ENCODE measurements at places on chromosomes 5 and 9.
A peak's percentile ranks its signal among the peaks of the same experiment; 100 is the strongest.

DNA sequence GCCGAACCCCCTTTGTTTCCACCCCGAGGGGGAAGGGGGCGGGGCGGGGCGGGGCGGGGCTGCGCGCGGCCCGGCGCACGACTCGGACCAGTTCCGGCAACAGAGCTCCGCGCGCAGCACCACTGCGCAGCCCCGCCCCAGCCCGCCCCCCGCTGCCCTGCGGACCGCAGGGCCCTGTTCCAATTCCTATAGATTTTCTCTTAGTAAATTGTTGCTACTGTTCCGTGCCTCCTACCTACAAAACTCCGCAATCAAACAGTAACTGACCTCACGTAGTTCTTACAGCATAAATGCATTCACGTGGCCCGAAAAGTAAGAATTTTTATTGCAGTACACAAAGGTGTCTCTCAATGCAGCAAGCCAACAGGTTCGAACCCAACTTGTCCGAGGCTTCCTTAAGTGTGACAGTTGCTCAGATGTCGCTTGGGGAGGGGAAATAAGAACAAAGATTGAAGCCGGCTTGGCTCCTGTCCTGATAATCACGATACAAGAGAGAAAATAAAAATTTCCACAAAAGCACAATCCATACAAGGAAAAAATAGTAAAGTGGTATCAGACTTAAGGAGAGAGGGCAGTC is 1.2 kb upstream of the RNF38 start:
- no peak for DNase-seq

DNA sequence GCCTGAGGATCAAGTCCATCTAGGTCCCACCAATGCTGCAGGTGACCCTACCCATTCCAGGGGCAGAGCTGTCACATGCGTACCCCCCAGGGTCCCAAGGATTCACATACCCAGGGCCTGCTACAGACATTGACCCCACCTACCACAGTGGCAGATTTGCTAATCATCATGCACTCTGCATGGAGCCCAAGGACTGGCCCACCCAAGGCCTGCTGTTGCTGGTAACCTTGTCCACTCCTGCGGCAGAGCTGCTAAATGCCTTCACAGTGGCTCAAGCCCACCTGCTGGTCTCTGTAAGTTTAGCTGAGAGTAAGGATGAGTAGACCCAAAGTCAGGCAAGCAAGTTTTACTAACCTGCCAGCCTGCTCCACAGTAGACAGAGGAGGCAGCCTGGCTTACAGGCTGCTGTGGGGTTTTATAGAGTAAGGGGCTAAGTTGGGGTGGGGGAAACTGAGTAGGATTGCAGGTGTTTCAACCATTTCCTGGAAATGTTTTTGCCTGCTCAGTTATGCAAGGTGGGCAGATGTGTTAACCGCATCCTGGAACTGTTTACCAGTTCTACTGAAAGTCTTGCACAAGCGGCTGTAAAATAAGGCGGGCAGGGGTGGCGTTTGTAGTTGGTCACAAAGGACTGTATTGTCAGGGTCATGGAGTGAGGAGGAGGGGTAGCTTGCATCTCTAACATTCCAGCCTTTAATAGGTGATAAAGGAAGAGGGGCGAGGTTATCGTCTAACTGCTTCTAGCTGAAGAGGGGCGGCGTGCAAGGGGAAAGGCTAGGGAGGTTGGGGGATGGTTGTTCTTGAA is 2163.5 kb upstream of the WWC1 start:
- DNase-seq: no peak

- no peak for DNase-seq
These were observed 688.4 kb downstream of the PTPRD start for GRCh38 chr9:9924376-9924775.

DNA sequence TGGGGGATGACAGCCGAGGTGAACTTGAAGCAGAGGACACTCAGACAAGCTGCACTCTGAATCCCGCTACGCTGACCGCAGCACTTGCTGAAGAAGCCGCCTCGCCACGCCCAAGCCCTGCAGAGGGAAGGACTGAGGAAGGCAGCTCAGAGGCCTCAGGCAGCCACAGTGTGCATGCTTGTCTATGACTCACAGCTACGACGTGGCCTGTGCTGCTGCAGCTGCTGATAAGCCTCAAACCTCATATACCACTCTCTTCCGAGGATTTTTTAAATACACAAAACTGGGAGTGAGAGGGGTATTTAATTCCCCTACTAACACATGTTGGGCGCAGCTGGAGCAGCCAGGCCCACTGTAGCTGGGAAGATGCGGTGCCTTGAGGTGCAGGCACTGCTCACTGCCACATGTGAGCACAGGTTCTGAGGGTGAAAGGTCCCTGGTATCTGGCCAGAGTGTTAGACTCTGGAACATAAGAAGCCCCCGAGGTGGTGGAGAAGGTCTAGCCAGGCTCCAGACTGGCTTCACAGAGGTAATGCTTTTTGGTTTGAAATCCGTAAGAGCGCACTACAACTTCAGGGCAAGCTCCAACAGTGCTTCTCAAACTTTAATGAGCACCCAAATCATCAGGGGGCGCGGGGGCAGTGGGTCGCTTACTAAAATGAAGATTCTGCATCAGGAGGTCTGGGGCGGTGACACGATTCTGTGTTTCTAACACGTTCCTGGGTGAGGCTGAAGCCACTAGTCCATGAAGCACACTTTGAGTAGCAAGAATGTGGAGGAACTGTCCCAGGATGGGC is 196.8 kb downstream of the AUH start:
- no peak for DNase-seq

DNA sequence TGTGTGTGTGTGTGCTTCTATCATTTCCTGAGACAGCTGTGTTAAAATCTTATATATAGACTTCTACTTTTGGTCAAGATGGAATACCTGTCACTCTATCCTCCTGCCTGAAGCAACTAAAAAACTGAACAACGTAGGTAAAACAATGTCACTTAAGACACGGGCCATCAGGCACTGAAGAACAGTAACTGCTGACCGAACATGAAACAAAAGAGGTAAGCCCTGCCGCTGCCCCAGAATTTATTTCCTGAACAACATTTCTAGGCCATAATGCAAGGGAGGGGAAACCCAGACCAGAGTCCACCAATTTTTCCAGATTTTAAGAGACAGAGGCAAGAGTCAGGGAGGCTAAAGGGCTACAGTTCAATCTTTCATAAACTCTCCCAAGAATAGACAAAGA is 156.0 kb downstream of the CDC42SE2 start:
- no peak for DNase-seq

DNA sequence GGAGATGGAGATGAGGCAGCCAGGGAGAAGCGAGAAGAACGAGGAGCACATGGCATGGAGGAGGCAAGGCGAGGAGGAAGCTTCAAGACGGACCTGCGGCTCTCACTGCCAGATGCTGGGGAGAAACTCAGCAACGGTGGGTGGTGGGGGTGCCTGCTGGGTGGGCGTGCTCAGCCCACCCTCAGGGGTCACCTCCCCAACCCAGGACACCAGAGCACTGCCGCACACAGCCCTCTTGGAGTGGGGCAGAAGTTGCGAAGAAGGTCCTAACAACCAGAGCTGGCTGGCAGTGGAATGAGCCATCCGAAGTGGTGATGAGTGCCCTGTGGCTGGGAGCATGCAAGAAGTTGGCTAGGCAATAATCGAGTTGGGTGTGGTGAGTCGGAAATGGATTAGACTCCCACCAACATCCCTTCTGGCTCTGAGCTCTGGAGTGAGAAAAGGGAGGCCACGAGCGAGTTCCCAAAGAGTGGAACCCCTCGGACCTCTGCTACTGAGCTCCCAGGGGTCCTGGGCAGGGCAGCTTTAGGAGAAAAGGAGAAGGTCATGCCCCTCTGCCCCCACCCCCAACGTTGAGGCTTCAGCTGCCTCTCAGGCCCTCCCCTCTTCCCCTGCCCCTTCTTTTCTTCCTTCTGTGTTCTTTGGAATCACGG is 212.7 kb upstream of the MVB12B start:
- no peak for DNase-seq

DNA sequence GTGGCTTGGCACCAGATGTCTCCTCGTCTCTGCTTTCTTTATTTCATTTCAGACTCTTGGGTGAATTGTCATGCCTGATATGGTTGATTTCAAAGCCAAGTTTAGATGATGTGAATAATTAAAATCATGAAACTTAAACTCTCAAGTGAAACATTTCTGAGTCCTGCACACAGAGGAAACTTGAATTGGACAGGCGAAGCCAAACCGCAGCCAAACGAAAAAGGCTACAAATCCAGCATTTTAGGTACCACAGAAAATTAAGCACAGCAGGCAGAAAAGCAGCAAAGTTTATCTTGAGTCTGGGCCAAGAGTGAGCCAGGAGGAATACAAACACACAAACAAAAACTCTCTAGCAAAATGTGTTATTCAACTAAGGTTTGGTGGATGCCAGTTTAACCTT is 659.8 kb upstream of the KLF4 start:
- no peak for DNase-seq

- no peak for DNase-seq
These were observed 25.4 kb upstream of the NR3C1 start for GRCh38 chr5:143428738-143429420.

DNA sequence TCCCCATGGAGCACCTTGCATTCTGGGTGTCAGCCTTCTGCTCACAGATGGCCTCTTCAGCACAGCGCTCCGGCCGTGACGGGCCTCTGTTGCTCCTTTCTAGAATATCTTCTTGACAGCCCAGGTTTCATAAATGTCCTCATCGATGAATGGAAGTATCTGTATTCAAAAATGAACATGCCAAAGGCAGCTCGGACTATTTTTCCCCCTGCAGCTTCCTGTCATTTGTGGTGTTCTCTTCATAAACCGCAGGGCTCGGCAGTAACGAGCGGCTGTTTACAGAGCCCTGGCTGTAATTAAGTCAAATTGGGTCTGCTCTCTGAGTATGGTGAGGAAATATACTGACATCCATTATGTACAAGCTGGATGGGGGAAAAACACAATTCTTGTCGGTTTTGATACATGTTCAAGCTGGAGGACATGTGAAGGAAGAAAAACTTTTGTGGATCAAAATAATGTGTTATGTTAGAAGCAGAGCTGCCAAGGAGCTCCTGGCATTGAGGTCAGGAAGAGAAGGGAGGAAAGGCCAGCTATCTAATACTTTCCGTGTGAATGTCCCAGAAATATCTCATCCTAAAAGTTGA is 154.1 kb upstream of the CD180 start:
- DNase-seq: peak; percentile 20

GRCh38 chr9:107907715-107908114 is 418.1 kb upstream of the KLF4 start:
- no peak for DNase-seq

GRCh38 chr5:98774192-98775033 is 950 bp downstream of the RGMB start:
- DNase-seq: peak; percentile 67

DNA sequence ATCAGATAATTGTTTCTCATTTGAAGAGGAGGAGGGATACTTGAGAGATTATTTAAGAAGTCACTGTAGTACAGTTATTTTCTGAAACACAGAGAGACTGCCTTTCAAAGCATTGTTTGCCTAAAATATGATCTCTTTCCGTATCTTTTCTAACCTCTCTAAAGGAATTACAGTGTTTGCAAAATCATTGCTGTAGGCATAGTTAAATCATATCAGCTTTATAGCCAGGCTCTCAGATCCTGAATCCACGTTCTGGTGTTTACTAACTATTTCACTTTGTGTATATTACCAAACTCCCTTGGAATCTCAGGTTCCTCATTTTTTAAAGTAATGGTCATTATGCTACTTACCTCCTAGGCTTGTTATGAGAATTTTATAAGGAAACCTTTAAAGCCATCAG is 1151.6 kb upstream of the CDH9 start:
- DNase-seq: no peak

DNA sequence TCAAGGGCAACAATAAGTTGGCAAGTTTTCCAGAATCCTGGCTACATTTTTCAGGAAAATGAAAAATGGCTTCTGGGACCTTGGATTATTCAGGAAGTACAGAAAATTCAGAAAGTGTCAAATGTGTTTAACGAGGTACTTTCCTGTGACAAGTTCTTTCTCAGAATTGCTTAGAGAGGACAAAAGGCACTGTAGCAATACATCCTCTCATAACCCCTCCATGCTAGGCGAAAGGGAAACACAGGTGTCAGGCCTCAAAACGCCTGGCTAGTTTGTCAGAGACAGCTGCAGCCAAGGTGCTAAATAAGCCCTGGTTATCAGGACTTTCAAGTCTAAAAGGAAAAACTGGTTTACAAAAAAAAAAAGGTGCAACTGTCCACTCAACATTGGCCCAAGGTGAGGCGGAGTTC is 115.2 kb downstream of the GNAQ start:
- DNase-seq: no peak

DNA sequence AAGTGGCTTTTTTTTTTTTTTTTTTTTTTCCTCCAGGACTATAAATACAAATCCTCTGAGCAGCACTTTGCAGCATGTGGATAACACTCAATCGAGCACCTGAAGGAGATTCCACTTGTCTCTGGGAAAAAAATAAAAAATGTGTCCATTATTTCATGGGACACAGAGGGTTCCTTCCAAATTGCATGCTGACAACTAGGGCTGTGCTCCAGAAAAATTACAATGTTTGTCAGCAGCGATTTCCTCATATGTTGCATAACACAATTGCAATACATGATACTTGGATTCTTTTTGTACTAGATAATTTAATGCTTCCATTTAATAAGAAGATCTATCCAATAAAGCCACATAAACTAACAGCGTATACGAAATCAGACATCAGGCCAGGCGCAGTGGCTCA is 84.4 kb downstream of the CDH18 start:
- DNase-seq: no peak

GRCh38 chr9:33202018-33202417 is 34.9 kb upstream of the B4GALT1 start:
- no peak for DNase-seq

DNA sequence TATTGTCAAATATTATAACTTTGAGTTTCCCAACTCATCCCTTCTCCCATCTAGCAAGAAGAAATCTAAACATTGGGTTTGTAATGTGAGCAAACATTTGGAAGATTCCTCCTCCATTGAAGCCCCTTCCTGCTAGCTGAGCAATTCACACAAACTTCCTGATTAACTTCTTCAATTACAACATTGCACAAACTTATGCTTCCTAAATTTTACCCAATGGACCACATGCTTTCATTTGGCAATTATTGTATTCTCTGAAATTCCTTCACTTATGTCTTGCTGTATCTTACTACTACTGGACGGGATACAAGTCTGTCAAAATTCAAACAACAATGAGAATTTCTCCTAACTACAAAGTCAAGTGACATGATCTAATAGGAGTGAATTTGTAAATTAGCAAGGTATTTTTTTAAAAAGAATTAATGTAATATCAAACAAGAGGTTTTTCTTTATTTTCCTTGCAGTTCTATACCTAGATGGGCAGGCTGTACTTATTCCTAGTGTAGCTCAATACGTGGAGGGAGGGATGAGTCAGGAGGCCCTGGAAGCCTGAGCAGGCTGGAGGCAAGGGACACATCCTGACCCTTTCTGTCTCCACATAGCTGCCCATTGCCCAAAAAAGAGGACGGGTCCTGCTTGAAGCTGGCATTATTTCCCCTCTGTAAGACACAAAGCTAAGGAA is 11.8 kb upstream of the IFNW1 start:
- DNase-seq: no peak

- DNase-seq: no peak
These were observed 36.6 kb upstream of the MYORG start for GRCh38 chr9:34413231-34413852.

All from SHP77 (cell line).